ENCODE measurements at places on chromosomes 3 and 15.

- no peak for DNase-seq
Observed at GRCh38 chr3:46105306-46105919, 78.1 kb upstream of the XCR1 start.

- DNase-seq, result no peak
Observed at GRCh38 chr15:100570275-100570674, 31.7 kb downstream of the LINS1 start.

GRCh38 chr3:6262010-6262409 is 598.9 kb upstream of the GRM7 start:
- DNase-seq, result no peak

DNA sequence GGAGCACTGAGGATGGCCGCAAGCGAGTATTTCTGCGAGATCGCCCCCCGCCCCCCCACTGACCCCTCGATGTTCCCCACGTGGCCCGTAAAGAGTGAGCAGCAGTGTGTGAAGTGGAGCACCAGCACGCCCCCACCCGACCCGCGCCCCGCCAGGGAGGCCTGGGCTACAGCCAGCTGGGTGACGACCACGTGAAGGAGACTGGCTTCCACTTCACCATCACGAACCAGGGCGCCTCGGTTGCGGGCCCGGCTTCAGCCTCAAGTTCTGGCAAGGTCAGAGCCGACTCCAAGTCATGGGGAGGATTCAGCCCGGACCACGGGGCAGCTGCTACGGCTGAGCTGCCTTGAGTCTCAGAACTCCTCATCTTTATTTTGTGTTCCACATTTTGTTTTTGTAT is 2.4 kb upstream of the RNU5B-1 start:
- DNase-seq, result peak; percentile 2

GRCh38 chr3:188888321-188889053 is 283.3 kb upstream of the TPRG1 start:
- no peak for DNase-seq

DNA sequence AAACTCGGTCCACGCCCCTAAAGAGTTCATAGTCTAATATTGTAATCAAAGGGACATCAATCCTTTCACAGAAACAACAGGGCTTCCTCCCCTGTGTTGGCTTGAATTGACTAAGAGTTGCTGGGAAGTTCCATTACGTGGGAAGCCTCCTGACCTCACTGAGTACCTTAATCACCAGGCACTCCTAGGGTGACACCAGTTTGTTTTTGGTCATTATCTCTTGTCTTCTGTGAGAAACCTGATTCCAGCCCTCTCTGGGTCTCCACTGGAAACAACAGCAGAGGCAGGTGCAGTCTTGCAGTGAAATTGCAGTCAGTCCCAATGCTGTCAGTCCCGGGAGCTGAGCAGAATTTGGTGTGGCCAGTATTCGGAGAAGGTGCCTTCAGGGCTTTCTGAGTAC is 55.4 kb downstream of the BOC start:
- DNase-seq, result no peak

- DNase-seq, result no peak
Observed at GRCh38 chr15:27468151-27468591, 497.2 kb downstream of the GABRG3 start.

GRCh38 chr3:125098611-125099291 is 43.0 kb upstream of the HEG1 start:
- DNase-seq, result no peak

- DNase-seq, result no peak
Observed at GRCh38 chr3:104281713-104282112, 1085.0 kb upstream of the ALCAM start.

DNA sequence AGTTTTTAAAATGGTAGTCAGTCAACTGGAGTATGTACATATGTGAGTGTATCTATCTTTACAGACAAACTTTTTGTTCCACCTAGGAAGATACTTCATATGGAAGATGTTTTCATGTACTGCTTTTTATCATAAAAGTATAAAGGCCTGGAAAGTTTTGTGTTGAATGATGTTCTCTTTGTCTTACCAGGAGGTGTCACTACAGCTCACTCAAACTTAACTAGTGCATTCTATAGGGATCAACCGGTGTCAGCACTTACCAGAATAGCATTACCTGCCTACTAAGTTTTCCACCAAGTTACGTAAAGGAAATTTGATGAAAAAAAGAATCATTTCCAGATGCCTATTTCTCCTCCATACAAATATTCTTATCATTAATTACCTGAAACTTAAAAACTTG is 522.6 kb upstream of the SEMA6D start:
- no peak for DNase-seq

GRCh38 chr3:45205126-45205525 is 21.0 kb downstream of the TMEM158 start:
- DNase-seq, result no peak
